ENCODE measurements at places on chromosomes 5 and 9. TPM values are rescaled to one million over a fixed set of nuclear protein-coding genes. Genes with fewer than 3 reads are reported as not detected.

- DNase-seq: no peak
These were observed 58.3 kb upstream of the NFIL3 start for GRCh38 chr9:91481972-91482371.

Gene ZNF367
- total RNA-seq: 2.6 TPM

GRCh38 chr5:33583332-33583731 lies 142.6 kb downstream of the TARS1 start:
- no peak for DNase-seq

GRCh38 chr9:133869674-133870405 lies 122.3 kb downstream of the VAV2 start:
- no peak for DNase-seq

Gene C9orf152
- 0.56 TPM for total RNA-seq

DNA sequence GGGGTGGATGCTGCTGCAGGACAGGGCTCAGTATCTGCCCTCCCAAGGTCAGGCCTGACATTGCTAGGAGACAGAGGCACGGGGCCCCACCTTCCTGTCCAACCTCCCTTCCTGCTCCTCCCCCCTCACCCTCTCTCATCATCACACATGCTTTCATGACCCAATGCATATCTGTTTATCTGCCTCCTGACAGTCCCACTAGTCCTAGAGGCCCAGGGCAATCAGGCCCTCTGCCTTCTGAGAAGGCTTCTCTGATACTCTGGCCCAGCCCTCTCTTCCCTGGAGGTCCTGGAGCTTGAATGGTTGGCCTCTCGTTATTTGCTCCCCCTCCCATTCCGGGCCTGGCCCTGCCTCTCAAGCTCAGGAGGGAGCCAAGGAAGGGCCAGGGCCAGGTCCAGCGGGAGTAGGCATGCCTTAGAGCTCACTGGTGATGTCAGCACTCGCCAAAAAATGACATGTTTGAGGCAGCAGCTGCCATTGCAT lies 90.6 kb upstream of the SAP30L start:
- no peak for DNase-seq

Gene COMMD10
- 12.6 TPM for total RNA-seq

Gene EMB
- total RNA-seq: 23.1 TPM

Gene ZNF354B
- 26.9 TPM for total RNA-seq

GRCh38 chr5:179245031-179245430 lies 100.2 kb downstream of the ADAMTS2 start:
- no peak for DNase-seq

Gene DNAI1
- total RNA-seq: not detected

Gene GPR21
- total RNA-seq: 6.4 TPM

GRCh38 chr5:134603059-134603458 lies 29.6 kb downstream of the SAR1B start:
- DNase-seq: no peak

Measured in thoracic aorta (tissue), 2 donors.